Fibroblast of skin of left biceps (primary cell): ENCODE measurements at places on chromosomes 4 and X.

DNA sequence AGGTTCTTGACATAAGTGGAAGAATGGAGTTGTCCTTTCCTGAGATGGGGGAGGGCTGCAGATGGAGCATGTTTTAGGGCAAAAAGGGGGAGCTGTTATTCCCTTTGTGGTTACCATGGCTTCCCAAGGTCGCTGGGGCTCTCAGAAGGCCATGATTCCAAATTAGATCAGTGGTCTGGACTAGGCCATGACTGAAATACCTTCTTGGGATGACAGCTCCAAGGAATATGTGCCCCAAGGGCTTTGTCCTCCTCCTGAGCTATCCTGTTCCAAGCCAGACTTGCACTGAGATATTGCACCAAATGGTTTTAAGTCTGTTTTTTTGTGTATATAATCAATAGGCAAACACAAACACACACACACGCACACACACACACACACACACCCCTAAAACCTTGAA, 3.0 kb upstream of the RBPJ start:
- DNase-seq, result no peak

GRCh38 chr4:2795893-2796848, 3.3 kb downstream of the SH3BP2 start:
- DNase-seq, result no peak

GRCh38 chrX:53616946-53617345, 69.6 kb downstream of the HUWE1 start:
- no peak for DNase-seq

- DNase-seq, result no peak
These were observed 105.3 kb upstream of the IGSF1 start for GRCh38 chrX:131394384-131394783.

GRCh38 chrX:134010690-134011089, 25.3 kb upstream of the GPC3 start:
- no peak for DNase-seq

GRCh38 chr4:41526628-41527027, 11.3 kb upstream of the LIMCH1 start:
- DNase-seq, result no peak

DNA sequence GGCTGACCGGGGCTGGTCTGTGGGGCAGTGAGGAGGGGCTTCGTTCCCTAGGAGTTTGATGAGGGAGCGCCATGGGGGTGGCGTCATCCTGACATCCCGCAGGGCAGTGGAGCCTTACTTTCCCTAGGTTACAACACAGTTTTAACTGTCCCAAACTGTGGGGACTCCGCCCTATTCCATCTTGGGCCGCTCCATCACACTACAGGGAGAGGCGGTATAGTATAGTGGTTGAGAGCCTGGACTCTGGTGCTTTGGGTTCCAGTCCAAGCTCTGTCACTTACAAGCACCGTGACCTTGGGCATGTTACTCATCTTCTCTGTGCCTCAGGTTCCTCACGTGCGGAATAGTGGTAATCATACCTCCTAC, 44.2 kb downstream of the ZNF185 start:
- no peak for DNase-seq

- DNase-seq, result no peak
These were observed 52.7 kb downstream of the CPLX1 start for GRCh38 chr4:773214-773613.

- no peak for DNase-seq
These were observed 22.3 kb upstream of the NAT8L start for GRCh38 chr4:2036866-2037265.

DNA sequence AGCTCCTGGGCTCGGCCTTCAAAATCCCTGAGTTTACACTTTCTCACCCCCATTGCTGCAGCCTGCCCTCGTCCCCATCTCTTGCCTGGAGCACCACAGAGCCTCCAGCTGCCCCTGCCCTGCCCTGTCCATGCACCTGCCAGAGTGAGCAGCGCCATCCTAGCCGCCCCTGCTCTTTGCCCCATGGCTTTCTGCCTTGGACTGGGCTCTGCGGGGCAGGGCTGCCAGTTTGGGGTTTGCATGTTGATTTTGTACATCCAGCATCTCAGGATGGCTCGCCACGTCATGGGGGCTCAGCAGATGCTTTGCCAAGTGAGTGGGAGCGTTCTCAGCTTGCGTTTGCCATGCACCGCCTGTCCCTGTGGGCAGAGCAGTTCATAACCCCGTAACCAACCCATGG, 67.1 kb upstream of the HGFAC start:
- no peak for DNase-seq

DNA sequence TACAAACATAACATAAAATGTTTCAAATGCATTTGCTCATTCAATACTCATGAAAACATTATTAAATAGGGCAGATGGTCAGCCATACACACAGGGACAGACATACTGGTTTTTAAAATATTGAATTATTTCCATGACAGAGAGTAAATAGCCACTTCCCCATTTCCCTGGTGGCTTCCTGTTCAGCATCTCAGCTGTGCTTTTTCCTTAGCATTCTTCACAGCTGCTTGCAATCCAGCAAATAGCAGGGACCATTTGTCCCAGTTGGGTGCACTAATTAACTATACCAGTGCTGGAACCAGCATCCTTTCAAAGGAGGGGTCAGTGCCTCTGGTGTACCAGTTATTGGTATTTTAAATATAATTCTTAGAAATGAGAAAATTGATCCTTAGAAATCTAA, 964.7 kb downstream of the RAB28 start:
- DNase-seq, result no peak

- no peak for DNase-seq
These were observed 243.5 kb upstream of the KCNIP4 start for GRCh38 chr4:22192084-22192511.

DNA sequence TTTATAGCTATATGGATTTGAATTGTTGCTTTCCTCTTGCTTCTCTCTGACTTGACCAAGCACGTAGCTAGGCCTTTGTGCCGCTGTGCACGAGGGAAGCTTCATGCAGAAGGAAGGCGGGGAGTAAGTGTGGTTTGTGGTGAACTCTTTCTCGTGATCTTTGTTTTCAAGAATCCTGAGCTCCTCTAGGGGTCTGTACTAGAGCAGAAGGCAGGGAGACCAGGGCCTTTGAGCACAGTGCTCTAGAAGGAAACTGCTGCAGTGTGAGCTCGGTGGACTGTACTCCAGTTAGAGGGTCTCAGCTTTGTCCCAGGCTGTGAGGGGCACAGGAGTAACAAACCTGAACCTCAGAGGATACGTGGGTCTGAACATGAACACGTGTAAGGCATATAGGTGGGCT, 49.0 kb downstream of the AGA start:
- DNase-seq, result no peak

- no peak for DNase-seq
These were observed 239.1 kb downstream of the EVC2 start for GRCh38 chr4:5469151-5469775.

DNA sequence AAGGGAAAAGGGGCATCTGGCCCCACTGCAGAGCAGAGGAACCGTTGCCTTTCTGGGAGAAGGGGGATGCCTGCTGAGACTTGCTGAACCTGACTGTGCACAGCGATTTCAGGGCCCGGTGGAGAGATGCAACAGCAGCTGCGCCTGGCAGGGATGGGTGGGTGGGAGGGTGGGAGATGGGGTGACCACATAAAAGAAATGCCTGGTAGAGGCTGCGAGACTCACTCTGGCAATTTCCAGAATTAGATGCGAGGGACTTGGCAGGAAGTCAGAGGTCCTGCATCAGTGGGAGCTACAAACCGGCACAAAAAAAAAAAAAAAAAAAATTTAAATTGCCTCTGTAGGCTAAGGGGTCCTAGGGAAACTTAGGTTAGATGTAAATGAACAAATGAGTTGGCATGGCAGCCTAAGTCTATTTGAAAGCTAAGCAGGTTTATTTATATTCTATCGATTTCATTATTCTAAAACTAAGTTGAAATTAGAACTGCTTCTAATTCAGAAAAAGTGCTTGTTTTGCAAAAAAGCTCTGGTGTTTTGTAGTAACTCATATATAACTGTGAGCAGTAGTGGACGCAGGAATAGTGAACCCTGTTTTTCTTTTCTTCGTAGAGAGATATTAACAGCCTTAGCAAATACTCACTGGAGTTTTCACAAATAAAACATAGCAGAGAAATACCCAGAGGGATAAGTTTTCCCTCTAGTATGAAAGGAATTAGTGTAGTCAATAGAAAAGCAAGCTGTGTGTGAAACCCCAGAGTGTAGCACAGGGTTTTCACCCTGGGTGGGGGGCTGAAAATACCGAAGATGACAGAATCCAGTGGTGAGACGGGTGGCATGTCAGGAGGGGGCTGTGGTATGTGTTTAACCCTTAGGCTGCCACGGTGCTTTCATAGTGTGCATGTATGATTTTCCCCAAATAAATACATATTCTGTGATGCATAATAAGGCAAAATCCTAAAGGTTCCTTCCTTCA, 130.1 kb downstream of the EGF start:
- DNase-seq, result no peak

GRCh38 chr4:159012381-159012780, 90.5 kb upstream of the RAPGEF2 start:
- DNase-seq, result peak; percentile 55
